WTC11 (cell line): ENCODE measurements at places on chromosomes 7 and 10.

GRCh38 chr7:1889556-1890181 lies 219.6 kb downstream of the ELFN1 start:
- no peak for DNase-seq

DNA sequence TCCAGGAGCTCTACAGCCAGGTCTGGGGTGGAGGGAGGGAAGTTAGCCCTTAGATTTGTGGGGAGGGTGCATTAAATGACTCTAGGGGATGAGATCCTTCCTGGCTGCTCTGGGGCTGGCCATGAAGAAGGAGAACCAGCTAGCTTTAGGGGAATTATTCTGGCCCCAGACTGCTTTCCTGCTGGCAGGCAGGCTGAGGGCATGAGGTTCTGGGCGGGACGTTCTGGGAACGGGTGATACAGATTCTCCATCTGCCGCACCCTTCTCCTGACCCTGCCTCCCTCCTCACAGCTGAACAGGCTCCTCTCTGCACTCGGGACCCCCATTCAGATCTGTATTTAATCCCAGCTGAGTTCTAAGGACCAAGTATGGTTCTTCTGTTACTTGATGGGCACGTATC lies 23.9 kb downstream of the GOLGA7B start:
- DNase-seq = no peak

GRCh38 chr10:131815266-131816156 lies 85.3 kb upstream of the PPP2R2D start:
- DNase-seq = no peak

DNA sequence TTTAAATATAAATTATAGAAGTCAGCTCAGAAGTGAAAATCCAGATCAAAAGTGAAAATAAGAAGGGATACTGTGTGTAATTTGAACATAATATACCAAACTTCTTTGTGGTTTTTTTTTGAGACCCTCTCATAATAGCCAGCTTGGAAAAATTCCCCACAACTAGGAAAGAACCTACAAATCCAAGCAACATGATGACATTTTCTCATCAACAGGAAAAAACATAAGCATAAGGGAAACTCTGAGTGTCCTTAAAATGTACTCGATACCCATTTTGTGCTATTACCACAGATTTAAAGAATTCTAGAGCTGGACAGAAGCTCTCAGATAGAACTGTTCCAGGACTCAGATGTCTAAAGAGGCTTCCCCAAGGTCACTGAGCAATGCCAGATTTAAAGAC lies 214.8 kb upstream of the KLF14 start:
- no peak for DNase-seq

GRCh38 chr10:60735244-60735643 lies 43.0 kb upstream of the CDK1 start:
- DNase-seq = no peak
